Amniotic epithelial cell (primary cell): ENCODE measurements at places on chromosomes 5 and 9.

DNA sequence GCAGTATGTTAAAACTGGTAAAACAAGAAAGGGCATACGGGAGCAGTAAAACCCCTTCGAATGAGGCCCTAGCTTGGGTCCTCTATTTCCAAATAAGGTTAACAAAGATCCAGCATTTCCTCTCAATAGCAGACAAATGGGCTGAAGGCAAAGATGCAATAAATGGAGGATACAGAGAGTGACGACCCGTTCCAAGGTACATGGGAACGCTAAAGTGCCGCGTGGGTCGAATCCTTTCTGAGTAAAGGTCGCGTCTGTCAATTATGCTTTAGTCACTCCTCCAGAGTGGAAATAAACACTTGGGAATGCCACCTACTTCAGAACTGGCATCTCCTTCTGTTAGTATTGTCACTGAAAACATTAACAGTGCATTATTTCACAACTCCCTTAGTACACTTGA is 24.7 kb downstream of the ARL15 start:
- no peak for DNase-seq

- no peak for DNase-seq
These were observed 150.9 kb downstream of the BRINP1 start for GRCh38 chr9:119218293-119218692.

- DNase-seq: peak; percentile 23
These were observed 728.4 kb downstream of the MAT2B start for GRCh38 chr5:164233791-164234190.

DNA sequence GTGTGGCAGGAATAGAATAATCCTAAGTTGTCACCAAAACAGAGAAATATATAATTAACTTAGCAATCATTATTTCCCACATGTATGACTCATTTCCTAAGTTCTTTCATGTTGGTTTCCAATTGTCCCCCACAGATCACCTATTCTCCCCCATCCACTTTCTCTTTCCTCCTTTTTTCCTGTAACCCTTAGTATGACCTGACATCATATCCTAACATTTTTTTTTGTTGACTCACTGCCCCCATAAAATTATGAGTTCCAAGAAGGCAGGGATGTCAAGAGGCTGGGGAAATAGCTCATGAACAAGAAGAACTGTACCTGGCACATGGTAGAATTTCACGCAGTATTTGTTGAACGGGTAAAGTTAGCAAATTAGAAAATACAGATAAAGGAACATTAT is 186.7 kb downstream of the DCP2 start:
- peak; percentile 74 for DNase-seq

GRCh38 chr5:35160486-35161116 is 69.7 kb downstream of the PRLR start:
- peak; percentile 46 for DNase-seq

- no peak for DNase-seq
These were observed 63.2 kb downstream of the SYK start for GRCh38 chr9:90864779-90865178.

DNA sequence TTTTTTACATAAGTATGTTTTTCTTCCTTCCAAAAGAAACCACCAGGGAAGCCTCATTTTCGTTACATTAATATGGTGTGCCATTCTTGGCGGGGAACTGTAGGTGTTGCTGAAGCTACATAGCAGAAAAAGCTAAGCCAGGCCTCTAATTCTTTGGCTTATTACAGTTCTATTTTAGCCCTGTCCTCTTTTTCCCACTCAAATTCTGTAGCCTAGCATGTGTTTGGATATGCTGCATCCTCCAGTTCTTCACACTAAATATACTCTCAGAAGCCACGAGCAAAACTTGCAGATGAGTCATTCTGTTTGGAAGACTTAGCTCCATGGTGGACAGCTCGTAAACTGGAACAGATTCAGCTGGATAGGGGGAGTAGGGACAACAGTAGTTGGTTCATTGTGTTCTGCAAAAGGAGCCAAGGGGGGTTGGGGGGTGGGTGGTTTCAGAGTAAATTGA is 369.4 kb downstream of the TMEM161B start:
- no peak for DNase-seq

DNA sequence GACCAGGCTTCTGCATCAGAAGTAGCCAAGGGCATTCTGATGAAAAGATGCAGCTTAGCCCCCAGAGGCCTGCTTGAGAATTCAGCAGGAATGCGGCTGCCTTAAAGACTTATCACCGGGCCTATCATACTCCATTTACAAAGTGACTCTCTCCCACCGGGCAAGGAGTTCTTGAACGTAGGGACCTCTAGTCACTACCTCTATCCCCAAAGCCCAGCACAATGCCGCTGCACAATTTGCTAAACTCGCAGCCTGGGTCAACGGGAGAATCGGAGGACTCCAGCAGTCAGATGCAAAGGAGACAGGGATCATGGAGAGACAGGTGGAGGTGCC is 661 bp downstream of the PDCL start:
- peak; percentile 34 for DNase-seq

DNA sequence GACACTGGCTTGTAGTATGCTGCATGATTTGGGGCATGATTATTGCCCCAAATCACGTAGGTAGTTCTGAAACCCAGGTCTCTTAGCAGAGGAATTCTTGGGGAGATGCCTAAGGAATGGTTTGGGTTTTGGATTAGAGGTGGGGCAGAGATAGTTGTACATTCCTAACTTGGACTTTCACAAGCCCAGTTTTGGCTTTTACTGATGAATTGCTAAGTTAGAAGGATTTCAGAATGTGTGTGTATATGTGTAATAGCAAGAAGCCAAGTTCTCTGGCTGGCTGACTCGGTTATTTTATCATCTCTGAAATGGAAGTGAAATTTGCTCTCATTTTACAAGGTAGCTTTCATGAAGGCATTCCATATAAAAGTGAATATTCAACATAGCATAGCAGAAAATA is 23.8 kb upstream of the ZNF131 start:
- no peak for DNase-seq

- DNase-seq: no peak
These were observed 414.6 kb downstream of the BNC2 start for GRCh38 chr9:16455842-16456241.

DNA sequence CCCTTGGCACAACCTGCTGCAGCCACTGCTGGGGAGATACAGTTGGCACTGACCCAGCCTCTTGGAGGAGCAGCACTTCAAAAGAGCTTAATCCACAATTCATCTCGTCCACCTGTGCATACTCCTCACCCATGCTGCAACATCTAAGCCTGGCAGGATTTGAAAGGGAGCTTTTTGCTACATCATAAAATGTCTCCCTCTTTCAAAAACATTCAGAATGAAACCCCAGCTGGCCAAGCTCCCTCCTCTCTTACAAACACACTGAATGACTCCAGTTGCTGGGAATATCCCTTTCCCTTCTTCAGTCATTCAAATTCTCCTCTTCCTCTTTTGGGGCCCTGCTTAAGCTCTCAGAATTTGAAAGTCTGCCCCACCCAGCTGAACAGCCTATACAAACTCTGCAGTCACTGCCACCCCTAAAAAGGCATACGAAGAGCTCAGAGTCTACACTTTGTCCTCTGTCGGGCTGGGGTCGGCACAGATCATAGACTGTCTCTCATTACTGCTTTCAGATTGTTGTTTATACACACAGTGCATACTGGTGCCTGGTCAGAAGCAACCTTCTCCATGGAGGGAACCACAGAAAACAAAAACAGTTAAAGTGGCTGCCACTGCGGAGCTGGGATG is 8.8 kb upstream of the C5orf15 start:
- DNase-seq: no peak

DNA sequence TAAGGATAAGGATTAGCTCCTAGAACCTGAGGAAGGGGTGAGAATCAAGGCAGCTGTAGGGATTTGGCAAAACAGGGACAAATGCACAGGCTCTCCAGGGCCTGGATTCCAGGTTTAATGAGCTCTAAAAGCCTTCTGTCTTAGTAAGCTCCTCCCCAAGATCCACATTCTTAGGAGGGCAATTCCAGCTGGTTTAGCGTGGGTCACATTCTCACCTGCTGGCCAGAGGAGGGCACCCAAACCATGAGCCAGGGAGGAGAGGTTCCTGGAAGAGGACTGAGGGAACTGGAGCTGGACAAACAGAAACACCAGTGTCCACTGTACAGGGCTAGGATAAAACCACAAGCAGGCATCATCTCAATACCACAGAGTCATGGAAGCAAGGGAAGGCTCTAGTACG is 480.0 kb downstream of the CCDC171 start:
- DNase-seq: peak; percentile 54

DNA sequence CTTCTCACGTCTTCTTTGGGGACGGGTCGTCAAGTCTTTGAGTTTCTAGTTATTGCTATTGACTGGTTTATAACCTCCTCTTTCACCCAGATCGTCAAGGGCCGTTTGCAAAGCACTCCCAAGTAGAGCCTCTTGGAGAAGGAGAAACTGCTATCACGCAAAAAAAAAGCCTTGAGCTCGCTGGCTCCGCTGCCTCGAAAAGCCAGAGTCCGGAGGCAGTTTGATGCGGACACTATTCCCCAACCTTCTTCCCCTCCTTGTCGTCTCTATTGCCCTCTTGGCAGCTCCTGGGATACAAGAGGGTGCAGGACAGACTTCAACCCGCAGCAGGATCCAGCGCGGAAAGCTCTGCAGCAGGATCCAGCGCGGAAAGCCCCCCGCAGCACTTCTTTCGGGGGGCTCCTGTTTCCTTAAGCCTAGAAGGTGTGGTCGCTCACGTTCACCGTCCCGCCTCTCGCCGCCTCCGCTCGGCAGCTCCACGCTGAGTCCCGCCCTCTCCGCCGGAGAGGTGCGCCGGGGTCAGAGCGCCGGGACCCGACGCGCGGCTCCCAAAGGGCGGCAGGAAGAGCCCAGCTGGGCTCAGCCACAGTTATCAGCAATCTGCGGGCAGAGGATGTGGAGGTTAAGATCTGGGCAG is at the start of gene PCDHAC1:
Gene PCDHAC1, plus strand, starts transcription at position 494 of the 637 bp plus-strand sequence. CDS start 594 bp downstream, outside the sequence.
- no peak for DNase-seq

GRCh38 chr5:77143998-77144836 is 57.1 kb upstream of the ZBED3 start:
- DNase-seq: peak; percentile 65

GRCh38 chr5:137858223-137858916 is 9.3 kb upstream of the MYOT start:
- DNase-seq: peak; percentile 22

DNA sequence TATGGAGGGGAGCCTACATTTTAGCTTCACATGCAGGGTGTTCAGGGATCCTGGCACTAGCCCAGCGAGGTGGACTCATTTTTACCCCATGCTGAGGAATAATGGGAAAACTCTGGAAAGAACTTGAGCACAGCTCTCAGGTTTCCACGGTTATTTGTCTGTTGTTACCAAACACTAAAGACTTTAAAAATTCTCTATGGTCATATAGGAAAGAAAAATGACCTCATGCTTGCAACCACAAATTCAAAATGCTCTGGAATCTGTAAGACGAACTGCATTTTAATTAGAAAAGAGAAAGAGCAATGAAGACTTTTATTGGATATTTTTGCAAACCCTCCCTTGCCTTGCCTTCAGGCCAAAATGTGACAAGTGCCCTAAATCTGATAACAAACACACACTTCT is 606.9 kb downstream of the EBF1 start:
- no peak for DNase-seq

- DNase-seq: no peak
These were observed 222.3 kb downstream of the DMRT2 start for GRCh38 chr9:1272488-1272887.

DNA sequence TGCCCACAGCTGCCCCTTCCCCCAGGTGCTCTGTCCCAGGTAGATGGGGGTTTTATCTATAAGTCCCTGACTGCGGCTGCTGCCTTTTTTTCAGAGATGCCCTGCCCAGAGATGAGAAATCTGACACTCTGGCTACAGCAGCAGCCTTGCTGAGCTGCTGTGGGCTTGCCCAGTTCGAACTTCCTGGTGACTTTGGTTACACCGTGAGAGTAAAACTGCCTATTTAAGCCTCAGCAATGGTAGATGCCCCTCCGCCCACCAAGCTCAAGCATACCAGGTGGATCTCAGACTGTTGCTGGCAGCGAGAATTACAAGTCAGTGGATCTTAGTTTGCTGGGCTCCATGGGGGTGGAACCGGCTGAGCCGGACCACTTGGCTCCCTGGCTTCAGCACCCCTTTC is 56.8 kb downstream of the MINAR2 start:
- DNase-seq: no peak

GRCh38 chr5:64507264-64507605 is 1.4 kb downstream of the RGS7BP start:
- no peak for DNase-seq

- peak; percentile 59 for DNase-seq
These were observed 45.4 kb upstream of the ZFR start for GRCh38 chr5:32489791-32490562.

- no peak for DNase-seq
These were observed 28.8 kb downstream of the SMARCA2 start for GRCh38 chr9:2043881-2044462.

DNA sequence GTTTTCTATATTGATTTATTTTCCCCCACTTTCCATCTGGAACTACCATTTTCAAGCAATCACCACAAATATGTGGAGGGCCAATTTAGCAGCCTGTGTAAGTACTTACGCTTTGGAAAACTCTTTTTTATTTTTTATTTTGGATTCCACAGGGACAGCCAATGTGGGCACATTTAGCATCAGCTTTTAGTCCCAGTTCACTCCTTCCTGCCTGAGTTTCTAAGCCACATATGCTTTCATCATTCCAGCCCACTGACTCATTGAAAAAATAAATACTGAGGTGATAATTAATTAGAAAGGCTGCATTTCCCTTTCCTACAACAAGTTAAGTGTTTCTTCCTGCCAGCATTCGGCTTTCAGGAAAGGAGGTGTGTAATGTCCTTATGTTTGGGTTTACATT is 76.8 kb downstream of the TMEM167A start:
- no peak for DNase-seq

DNA sequence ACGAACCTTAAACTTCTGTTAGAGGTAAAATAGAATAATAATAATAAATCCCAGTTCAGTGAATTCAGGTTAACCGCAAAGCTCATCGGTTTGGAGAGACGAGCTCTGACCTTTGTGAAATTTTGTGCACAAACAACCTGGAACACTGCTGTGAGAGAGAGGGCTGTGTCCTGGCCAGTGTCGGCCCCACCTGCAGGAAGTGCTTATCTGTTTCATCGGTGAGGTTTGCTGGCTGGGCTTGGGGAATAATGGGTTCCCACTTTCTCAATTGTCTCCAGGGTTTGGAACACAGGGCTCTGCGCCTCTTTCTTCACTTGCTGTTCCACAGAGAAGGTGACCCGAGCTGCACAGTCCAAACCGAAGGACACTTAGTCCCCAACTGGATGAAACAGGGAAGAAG is 19.3 kb upstream of the CLPTM1L start:
- no peak for DNase-seq

DNA sequence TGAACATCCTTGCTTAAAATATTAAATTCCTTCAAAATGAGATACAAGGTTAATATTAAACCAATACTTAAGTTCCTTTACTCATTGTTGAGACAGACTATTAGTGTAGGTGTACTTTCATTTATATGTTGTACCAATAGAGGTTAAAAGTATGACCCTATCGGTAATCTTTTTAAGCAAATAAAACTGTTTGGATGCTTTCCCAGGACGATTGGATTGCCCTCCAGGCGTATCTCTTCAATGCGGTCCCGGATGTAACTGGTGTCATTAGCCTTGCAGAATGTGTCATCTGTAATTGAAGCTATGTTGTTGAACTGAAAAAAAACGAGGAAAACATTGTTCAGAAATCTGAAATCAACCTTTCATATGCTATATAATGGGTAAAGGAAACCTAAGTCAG is 18.9 kb downstream of the OGN start:
- DNase-seq: no peak

- DNase-seq: no peak
These were observed 617.0 kb downstream of the RAB3C start for GRCh38 chr5:59199868-59200267.
